ENCODE measurements at places on chromosomes 16 and 17.
A peak's percentile ranks its signal among the peaks of the same experiment; 100 is the strongest.

DNA sequence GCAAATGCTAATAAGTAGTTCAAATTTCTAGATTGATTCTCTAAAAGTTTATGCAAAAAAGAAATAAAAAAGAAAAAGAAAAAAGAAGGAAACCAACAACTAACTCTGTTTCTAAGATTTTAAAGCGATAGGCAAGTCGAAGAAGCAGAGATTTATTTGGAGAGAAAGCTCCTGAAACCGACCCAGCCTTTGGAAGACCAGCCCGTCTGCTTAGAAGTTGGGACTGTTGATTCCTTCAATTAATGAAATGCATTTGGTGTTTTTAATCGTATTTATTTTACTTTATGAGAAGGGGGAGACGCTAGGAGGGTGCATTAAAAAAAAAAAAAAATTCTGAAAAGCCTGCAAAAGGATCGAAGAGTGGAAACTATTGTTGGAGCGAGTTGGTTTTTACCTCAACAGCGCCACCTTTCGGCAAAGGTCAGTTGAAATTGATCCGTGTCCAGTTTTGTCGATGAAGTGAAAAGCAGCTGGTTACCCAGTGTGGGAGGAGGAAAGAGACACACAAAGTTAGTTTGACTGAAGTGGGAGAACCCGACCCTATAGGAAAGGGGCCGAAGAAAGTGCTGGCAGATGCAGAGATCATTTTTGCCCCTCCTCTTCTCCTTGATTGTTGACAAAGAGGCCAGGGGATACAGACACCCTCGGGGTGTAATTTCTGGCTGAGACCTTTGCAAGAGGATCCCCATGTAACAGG is 1.5 kb upstream of the MAF start:
- DNase-seq, result peak; percentile 78

GRCh38 chr17:5181509-5182305 is 10.0 kb downstream of the ZNF594 start:
- DNase-seq, result no peak

- DNase-seq, result no peak
Measured at GRCh38 chr17:65514541-65514940, 46.9 kb downstream of the AXIN2 start.

GRCh38 chr17:35062308-35062707 is 1.2 kb downstream of the RFFL start:
- no peak for DNase-seq

GRCh38 chr16:64791756-64792155 is 330.1 kb downstream of the CDH11 start:
- no peak for DNase-seq

- DNase-seq, result no peak
Measured at GRCh38 chr16:27232061-27232900, 29.0 kb downstream of the KDM8 start.

- no peak for DNase-seq
Measured at GRCh38 chr17:80852476-80853015, 139.1 kb upstream of the CHMP6 start.

DNA sequence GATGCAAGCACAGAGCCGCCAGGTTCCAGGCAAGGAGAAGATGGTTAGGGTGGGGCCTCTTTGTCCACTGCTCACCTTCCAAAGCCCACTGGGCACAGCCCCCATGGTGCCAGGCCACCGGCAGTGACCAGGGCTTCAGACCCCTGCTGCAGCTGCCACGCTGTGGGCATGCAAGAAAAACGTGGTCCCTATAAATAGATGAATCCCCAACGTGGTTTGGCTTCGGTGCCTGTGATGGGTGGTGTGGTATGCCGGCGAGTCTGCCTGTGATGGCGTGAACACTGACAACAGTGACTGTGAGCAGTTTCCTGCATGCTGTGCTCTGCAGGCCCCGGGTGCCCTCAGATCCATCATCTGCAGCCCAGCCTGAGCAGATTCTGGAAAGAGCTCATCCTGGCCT is 36.6 kb downstream of the RAB11FIP4 start:
- no peak for DNase-seq

DNA sequence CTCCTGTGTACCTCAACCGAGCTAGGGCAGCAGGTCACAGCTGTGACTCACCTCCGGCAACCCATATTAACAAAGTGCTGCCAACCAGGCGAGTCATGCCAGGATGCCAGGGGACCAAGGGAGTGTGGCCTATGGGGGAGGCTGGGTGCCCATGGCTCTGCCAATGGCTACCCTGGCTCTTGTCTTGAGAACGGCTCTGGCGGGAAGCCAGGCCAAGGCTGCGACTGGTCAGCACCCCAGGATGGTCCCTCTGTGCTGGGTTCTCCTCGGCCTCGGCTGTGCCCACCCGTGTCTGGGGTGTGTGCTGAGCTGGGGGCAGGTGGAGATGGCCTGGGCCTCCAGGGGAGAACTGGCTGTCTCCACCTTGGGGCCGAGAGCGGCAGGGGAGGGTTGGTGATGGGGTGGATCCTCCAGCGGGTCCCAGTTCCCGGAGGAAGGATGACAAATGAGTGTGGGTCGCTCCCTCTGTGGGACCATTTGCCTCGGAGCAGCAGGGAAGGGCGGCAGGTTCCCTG is 75.8 kb downstream of the MRC2 start:
- DNase-seq, result no peak

GRCh38 chr16:52357711-52358110 is 189.2 kb downstream of the TOX3 start:
- DNase-seq, result no peak

GRCh38 chr17:78374631-78375274 is 3.7 kb upstream of the PGS1 start:
- no peak for DNase-seq

DNA sequence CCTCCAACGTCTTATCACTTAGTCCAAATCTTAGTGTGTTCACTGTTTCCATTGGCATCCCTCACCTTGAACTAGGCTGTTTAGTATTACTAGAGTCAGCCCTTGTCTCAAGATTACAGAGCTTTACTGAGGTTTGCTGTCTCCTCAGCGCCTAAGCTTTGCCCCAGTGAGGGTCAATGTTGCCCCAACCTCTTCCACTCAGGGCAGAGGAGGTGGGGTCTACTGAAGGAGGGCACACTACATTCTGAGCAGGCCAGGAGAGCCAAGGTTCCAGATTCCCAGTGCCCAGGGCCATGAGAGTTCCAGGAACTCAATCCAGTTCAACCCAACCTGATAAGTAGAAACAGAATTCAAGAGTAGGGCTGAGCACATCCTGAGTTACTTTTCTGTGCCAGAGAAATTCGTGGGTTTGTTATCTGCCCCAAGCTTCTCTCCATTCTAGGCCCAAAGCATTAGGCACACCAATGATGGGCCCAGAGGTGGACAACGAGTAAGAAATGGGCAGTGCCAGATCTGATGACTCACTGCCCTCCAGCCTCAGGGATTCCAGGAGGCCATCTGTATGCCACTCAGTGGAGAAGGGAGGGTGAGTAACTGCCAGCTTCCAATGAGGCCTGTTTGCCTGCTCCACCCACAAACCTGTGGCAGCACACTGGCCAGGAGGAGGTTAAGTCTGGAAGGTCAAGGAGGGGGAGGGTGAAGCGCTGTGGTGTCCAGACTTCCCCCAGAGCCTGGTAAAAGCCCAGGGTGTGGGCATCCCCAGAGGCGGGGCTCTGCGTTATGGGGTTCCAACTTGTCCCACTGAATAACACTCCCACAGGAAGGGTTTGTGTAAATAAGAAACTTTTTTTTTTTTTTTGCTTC is 8.2 kb downstream of the TUBG2 start:
- DNase-seq, result no peak

DNA sequence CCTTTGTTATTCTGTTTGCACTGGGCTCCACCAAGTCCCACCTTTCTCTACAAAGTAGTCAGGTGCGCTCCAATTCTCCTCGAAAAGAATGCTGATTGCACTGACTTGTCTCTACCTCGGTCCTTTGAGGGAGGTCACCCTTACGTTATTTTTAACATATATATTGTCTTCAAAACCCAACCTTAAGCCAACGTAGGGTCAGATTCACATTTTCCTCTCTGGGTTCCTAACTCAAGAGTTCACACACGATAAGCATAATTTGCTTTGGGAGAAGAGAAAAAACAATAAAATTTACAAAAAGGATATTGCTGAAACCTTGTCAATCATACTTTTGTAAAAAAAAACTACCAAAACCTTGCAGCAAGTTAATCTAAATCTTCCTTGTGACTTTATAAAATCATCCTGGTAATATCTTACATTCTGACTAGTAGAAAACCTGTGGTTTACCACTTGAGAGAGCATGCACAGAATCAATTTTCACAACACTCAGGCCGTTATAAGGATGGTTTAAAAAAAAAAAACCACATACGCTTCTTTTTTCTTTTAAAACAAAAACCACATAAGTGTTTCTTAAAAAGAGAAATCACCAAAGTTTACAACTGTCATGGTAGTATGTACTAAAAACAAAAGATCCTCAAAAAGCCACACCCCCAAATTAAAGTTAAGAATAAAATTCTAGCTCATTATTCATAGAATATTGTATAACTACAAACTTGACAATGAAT is 72.2 kb upstream of the TRAP1 start:
- DNase-seq, result no peak

- DNase-seq, result no peak
Measured at GRCh38 chr17:34245351-34245905, 9.7 kb upstream of the CCL2 start.

- DNase-seq, result no peak
Measured at GRCh38 chr17:8072341-8072728, 15.2 kb downstream of the ALOX12B start.

DNA sequence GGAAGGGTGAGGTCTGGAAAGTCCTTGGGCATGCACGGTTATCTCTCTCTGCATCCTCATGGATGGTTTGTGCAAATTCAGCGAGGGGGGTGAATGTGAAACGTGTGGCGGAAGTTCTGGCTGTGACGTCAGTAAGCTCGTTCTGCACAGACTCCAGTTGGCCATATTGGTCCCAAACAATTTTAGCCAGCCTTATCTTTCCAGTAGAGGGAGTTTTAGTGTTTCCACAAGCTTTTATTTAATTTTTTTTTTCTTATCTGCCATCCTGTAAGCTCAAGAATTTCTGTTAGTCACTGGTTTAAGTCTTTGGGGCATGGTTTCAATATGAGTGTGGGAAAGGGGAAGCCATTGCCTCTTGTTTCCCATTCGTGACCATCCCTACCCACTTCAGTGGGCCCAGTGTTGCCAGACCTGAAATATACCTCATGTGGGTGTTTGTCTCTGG is 39.0 kb downstream of the HLF start:
- DNase-seq, result no peak

- DNase-seq, result no peak
Measured at GRCh38 chr17:82294064-82294773, 20.7 kb upstream of the CSNK1D start.

DNA sequence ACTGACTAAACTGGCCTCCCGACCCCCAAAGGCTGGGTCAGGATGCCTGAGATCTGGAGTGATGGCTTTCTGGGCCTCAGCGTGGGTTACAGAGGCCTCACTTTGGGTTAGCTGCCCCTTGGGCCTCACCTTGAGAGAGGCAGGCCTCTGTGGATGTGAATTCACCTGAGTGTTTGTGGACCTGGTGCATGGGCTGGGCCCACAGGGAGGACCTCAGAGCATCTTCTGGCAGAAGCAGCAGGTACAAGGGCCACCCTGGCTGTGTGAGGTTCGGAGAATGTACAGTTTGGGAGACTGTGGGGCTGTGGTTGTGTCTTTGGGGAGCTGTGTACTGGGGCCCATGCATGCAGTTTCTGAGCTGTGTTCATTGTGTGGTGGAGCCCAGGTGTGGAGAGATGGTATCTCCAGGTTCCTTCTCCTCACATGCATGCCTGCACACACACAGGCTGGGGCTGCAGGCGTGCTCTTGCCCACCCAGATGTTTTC is 18.3 kb downstream of the RARA start:
- DNase-seq, result no peak

- no peak for DNase-seq
Measured at GRCh38 chr17:6439951-6440350, 4.3 kb upstream of the PIMREG start.
